ENCODE measurements at places on chromosomes 6 and 20.
A peak's percentile ranks its signal among the peaks of the same experiment; 100 is the strongest.

GRCh38 chr6:9455864-9456658, 958.8 kb downstream of the TFAP2A start:
- DNase-seq, result no peak

GRCh38 chr6:39327507-39327906, 5.0 kb upstream of the KCNK16 start:
- DNase-seq, result no peak

- DNase-seq, result no peak
Observed at GRCh38 chr20:24118441-24119175, 130.0 kb upstream of the GGTLC1 start.

- peak; percentile 26 for DNase-seq
Observed at GRCh38 chr20:2822073-2822472, 5.9 kb downstream of the TMEM239 start.

DNA sequence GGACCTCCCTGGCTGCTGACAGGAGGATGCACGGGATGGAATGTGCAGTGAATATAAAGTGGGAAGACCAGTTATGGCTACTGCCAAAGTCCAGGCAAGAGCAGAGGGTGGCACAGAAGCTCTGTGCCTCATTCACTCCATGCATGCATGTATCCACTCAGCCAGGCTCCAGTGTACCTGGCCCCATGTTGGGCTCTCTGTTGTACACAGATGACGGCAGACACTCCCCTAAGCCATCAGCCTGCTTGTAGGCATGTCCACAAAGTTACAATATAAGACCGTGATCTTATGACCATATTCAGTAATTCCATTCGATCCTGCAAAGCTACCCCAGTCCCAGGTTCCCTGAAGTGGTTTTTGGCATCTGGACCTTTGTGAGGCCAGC, 116.8 kb downstream of the PREX1 start:
- no peak for DNase-seq

DNA sequence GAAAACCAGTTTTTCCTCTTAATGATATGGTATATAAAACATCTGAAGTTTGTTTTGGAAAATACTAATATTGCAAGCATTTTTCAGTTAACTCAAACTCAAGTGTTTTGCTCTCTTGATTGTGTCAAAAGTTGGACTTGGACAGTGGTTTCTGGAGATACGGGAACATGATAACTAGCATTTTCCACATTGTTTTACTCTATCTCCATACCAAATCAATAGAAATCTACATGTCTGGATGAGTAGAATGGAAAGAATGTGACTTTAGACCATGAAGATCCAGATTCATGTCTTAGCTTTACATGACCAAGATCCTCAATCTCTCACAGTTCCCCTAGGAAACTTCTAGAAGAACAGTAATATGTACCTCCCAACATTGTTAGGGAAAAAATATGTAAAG, 22.2 kb upstream of the FBXO30 start:
- no peak for DNase-seq

DNA sequence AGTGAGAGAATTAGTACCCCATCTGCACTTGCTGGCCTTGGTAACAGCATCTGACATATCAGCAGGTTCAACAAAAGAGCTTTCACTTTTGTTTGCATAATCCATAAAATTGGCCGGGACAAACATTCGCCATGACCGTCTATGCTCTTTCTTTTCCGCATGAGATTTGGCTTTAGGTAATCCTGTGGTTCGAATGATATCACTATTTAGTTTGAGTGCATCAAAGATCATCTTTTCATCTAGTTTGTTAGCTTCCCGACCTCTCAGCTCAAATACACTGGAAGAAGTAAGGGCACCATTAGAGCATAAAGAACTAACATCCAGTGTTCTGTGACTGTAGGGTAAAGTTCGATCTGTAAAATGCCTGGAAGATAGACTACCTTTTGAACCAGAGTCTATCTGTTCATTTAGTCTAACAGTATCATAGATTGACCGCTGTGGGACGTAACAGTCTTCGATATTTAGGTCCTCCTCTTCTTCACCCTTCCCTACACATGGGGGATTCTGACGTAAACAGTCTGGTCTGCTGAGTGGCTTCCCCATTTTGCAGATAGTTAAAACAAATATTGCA, 101.6 kb downstream of the DST start:
- no peak for DNase-seq

- peak; percentile 27 for DNase-seq
Observed at GRCh38 chr20:13231031-13231752, 10.1 kb downstream of the ISM1 start.

GRCh38 chr6:18393698-18394097, 6.5 kb downstream of the RNF144B start:
- DNase-seq, result no peak

DNA sequence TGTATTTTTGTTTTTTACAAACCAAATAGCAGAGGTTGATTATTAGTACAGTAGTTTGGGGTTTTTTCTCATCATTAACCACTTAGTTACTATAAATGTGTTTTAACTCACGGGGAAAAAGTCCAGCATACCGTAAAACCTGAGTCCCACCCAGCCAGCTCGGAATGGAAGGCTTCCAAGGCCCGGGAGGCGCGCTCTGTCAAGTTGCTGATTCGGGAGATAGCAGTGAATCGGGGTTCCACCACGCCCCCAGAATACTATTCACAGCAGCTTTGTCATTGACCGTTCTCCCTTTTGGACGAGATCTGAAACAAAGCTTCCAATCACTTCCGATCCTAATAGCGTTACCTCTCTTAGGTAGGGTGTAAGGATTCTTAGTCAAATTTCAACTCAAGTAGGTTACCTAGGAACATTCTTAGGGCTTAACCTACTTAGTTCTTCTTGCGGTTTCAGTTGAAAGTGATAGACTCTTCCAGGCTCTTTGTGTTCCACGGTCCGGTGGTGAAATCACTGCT, 232.8 kb upstream of the QKI start:
- no peak for DNase-seq

DNA sequence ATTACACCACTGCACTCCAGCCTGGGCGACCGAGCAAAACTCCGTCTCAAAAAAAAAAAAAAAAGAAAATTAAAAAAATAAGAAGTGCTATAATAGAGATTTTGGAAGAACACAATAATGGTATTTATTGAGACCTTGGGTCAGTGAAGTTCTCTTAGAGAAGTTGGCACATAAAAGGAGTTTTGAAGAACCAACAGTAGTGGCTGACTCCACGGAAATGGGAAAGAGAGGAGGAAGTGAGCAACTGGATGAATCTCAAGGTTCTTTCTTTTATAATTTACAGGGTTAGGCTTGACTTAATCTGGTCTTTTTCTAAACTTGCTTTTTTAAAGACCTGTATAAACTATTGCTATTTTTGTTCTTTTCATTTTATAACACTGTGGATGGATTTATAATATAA, 52.8 kb downstream of the TOMM6 start:
- no peak for DNase-seq

GRCh38 chr6:160349814-160350350, 1.7 kb downstream of the SLC22A3 start:
- DNase-seq, result no peak

- peak; percentile 80 for DNase-seq
Observed at GRCh38 chr6:14270925-14271788, 153.6 kb downstream of the CD83 start.

DNA sequence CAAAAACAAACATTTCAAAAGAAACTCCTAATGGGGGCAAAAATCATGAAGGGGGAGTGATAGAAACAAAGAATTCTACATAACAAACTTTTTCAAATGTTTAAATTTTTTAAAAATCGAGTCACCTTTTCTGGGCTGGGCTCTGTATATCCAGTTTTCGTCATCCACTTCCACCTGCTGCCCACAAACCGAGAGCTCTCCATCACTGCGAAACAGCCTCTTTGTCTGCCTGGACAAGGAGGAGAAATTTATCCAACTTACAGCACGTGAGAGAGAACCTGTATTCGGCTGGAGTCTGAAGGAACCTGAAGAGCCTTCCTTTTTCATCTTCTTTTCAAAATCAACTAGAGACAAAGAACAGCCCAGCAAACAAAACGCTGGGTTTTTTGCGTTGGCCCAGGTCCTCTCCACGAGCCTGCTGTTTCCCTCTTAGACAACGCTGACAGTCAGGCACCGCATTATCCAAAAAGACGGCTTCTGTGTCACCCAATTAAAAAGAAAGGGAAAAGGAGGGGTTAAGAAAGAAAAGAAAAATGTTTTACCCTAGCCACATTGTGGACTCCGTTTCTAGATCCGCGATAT, 72.4 kb upstream of the NHSL1 start:
- no peak for DNase-seq

DNA sequence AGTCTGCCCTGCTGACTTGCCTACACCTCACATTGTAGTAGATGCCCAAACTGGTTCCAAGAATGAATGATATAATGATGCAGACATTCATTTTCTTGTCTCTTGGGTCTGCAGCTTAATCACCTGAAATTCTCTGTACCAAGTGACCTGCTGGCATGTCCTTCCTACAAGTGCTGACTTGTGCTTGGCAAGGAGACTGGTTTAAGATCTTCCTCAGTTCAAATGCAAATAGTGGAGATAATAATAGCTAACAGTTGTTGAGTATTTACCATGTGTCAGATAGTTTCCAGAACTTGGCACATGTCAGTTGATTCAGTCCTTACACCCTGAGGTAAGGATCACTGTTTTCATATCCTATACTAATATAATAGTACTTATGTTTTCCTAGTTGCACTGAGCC, 223.4 kb downstream of the SLC24A3 start:
- no peak for DNase-seq

GRCh38 chr6:126716032-126716431, 376.1 kb downstream of the CENPW start:
- DNase-seq, result no peak

DNA sequence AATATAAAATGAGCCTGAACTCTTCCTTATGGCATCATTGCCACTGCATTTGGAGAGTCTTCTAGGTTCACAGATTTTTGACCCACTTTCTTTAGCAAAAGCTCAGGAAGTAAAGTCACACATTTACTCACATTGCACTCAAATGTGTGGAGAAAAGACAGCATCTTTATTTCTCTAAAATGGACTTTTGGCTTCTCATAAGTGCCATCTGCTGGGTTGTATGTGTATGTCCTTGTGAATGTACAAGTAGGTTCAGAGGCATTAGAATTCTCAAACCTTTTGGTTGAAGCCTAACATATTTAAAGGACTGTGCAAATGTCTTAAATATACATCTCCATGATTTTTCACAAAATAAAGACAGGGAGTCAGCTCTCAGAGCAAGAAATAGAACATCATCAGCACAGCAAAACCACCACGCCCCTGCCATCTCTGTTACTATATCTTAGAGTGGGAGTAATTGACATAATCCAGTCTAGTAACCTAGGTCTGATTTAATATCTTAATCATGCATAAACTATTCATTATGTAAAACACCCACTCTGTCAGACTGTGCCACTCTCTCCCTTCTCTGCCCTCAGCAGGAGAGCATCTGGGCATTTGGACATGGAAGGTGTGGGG, 42.2 kb upstream of the SPTLC3 start:
- DNase-seq, result no peak

- no peak for DNase-seq
Observed at GRCh38 chr20:50859161-50859560, 64.3 kb downstream of the BCAS4 start.

DNA sequence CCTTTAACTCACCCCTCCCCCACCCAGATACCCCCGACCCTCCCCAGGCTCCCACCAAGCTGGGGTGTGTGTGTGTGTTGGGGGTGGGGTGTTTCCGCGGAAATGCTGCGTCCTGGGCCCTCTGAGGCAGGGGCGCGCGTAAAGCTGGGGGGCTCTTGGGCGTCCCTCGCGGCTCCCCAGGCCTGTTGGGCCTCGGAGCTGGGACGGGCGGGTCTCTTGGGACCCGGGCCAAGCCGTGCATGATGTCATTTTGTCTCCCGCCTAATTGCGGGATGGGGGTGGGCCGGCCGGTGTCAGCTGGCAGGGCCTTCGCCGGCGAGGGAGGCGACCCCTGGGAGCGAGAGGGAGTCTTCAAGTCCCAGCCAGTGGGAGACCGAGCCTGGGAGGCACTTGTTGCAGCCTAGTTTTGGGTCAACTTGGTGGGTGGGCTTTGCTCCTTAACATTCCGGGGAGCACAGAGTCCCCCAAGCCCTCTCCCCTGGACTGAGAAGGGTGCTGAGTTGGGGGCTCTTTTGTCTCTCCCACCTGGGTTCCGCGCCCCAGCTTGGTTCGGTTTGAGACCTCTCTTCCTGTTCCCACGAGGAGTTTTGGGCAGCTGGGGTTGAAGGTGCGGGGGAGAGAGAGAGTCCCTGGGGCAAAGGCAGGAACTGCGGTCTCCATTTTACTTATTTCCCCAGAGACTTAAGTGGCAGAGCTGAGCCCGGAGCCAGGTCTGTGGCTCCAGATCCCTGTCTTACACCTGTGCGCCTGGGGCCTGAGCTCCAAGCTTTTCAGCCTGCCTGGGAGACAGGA, 623 bp downstream of the MYBL2 start:
- peak; percentile 39 for DNase-seq

- no peak for DNase-seq
Observed at GRCh38 chr6:162736961-162737360, 9.2 kb downstream of the PACRG start.

DNA sequence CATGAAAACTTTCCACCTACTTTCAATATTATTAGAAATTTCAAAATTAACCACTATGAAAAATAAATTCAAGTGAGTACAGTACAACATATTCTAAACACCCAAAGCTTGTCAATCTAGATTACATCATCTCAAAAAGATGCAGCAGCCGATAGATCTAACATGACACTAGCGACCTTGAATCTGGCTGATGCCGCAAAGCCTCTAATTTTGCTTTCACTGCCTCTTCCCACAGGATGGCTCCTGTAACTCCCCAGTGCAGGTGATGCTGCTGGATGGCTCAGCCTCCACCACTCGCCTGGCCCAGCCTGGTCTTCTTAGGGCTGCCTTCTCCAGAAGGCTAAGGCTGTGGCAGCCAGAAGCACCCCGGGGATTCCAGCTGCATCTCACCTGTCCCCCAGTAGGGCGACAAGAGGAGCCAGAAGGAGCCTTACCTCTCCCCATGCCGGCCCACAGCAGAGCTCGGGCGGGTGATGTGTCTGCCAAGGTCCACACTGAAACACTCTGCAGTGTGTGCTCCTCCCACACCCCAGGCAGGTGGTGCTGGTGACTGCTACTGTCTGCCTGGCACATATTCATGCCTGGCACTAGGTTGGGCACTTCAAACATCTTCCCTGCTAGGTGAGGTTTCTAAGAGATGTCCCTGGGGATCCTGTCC, 82.1 kb downstream of the SLC23A2 start:
- no peak for DNase-seq

- DNase-seq, result peak; percentile 57
Observed at GRCh38 chr6:99151634-99152346, 197.7 kb downstream of the FAXC start.

DNA sequence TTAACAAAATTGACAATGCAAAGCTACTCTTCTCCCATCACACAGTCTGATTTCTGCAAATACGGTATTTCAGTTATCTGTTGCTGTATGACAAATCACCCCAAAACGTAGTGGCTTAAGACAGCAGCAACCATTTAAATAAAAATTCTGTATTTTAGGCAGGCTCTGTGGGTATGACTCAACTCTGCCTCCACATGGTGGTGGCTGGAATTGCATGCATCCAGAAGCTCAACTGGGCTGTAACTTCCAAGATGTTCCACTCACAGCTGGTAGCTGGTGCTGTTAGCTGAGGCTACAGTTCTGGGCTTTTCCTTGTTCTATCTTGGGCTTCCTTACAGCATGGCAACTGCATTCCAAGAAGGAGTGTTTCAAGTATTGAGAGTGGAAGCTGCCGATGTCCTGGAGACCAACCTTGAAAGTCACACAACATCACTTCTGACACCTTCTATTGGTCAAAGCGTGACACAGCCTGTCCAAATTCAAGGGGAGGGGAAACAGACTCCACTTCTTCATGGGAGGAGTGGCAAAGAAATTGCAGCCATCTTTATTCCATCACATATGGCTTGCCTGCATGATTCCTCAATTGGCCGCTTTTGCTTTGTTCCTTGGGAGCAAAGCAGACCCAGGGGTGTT, 39.7 kb upstream of the TULP1 start:
- DNase-seq, result peak; percentile 58

GRCh38 chr20:50320901-50321796, 130.5 kb downstream of the CEBPB start:
- peak; percentile 67 for DNase-seq
